ENCODE measurements at places on chromosomes 4 and X.

DNA sequence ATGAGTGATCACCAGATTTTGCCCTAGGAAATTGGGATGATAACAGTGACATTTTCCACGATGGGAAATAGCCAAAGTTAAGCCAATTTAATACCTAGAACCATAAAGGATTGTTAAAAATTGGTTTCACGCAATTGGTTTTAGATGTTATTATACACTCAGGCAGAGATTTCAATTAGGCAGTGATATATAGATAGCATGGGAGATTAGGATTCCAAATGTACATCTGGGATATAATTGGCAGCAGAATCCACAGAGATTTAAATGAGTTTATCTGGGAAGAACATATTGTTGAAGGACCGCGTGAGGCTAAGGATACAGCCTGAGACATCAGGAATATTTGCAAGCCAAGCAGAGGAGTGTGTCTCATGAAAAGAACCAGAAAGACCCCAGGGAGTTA is 351.6 kb downstream of the GPM6A start:
- no peak for DNase-seq

GRCh38 chr4:6032249-6033244 is 14.3 kb upstream of the C4orf50 start:
- DNase-seq: no peak

- no peak for DNase-seq
Observed at GRCh38 chrX:136143711-136144110, 3.6 kb upstream of the FHL1 start.

GRCh38 chr4:23934915-23935314 is 45.1 kb upstream of the PPARGC1A start:
- DNase-seq: peak; percentile 95

GRCh38 chr4:122156819-122157218 is 4.7 kb downstream of the BLTP1 start:
- no peak for DNase-seq

DNA sequence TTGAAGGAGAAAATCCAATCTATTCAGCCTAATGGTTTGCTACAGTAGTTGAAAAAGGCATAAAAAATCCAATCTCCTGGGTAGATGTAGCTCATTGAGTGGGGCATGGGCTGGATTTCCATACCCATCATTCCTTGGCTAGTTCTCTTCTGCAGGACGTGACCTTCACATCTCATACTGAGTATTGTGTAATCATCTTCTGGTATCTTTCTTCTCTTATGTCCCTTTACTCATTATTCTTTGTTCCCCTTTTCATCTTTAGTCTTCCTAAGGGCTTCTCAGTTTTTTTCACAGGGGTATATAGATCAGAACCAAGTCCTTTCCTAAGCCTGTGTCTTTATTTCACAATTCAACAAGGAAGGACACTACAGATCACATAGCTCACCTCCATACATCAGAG is 727.6 kb upstream of the MAGEB2 start:
- no peak for DNase-seq

- DNase-seq: no peak
Observed at GRCh38 chrX:21993265-21993664, 38.9 kb upstream of the PHEX start.

GRCh38 chr4:76533314-76533713 is 98.3 kb downstream of the SHROOM3 start:
- DNase-seq: no peak

GRCh38 chr4:130608121-130608520 is 1512.2 kb downstream of the C4orf33 start:
- no peak for DNase-seq

GRCh38 chrX:129665916-129666644 is 11.3 kb upstream of the APLN start:
- peak; percentile 90 for DNase-seq

DNA sequence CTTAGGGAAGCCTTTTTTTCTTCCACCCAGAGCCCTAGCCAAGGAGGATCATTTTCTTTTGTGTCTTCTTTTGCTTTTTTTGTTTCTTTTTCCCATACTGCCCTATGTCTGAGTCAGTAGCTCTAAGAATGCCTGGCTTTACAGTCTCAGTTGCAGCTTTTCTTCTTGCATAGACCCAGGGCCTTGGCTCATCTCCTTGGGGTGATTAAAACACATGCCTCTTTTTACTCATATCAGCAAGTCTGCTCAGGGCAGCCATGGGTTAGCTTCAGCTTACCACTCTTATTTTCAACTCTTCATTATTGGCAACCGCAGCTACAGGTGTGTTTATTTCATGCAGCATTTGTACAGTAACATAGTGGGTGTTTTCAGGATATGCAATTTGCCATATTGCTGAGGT is 196.5 kb downstream of the STK32B start:
- no peak for DNase-seq

GRCh38 chr4:78186597-78187543 is 129.7 kb downstream of the FRAS1 start:
- no peak for DNase-seq

DNA sequence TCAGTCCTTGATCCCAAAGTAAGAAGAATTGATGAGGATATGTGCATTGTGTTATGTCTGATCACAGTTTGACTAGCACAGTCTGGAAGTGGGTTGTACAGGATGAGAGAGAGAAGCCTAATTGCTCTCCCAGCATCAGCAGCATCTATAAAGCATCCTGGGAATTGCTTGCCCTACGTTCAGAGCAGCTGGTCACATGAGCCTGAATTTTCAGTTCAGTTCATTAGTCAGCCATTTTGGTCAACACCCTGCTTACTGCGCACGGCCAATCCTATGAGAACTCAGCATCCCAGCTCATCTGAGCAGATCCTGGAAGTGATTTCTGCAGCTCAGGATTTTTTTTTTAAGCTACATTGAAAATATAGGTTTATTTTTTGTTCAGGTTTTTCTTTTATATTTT is at the start of gene RUFY3:
Gene RUFY3 (plus strand): TSS at position 218 of the 400 bp plus-strand sequence. CDS start 610 bp downstream, outside the sequence.
- DNase-seq: peak; percentile 93

- no peak for DNase-seq
Observed at GRCh38 chr4:187937557-187937956, 58.0 kb upstream of the ZFP42 start.

GRCh38 chrX:42825201-42825600 is 47.2 kb upstream of the PPP1R2C start:
- DNase-seq: no peak

DNA sequence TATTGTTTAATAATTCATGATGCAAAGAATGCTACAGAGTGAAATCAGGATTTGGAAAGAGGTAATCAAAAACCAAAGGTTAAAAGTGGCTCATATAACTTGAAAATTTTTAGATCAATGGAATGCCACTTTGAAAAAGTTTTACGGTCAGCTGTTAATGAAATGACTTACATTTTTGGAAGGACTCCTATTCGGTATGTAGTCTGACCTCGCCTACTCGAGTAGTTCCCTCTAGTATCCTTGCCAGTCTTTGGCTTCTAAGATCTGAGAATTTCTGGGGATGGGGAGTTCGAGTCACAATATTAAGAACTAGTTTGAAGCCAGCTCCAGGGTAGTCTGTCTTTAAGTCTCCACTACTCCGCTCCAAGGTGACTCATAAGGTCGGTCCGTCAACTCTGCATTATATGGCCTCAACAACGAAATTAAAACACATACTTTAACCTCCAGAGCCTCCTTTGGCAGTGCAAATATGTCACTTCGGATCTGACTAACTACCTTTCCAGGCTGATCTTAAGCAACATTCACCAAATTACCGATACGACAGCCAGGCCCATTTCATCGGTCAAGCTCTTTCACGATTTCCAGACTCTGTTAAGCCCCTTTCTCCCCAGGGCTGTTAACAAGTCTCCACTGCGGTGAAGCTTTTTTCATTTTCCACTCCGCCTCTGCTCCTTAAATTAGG is 733 bp upstream of the NAA15 start:
- peak; percentile 43 for DNase-seq

All from fibroblast of skin of scalp (primary cell).